ENCODE measurements at places on chromosomes 7 and 10.

GRCh38 chr10:17747883-17748550 is 4.0 kb upstream of the TMEM236 start:
- DNase-seq = no peak

DNA sequence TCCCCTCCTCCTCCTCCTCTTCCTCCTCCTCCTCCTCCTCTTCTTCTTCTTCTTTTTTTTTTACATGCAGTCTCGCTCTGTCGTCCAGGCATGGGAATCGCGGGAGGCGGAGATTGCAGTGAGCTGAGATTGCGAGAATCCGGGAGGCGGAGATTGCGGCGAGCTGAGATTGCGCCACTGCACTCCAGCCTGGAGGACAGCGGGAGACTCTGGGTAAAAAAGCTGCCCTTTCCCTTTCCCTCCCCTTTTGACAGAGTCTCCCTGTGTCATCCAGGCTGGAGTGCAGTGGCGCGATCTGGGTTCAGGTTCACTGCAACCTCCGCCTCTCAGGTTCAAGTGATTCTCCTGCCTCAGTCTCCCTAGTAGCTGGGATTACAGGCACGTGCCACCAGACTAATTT is 168.1 kb upstream of the MALRD1 start:
- no peak for DNase-seq

DNA sequence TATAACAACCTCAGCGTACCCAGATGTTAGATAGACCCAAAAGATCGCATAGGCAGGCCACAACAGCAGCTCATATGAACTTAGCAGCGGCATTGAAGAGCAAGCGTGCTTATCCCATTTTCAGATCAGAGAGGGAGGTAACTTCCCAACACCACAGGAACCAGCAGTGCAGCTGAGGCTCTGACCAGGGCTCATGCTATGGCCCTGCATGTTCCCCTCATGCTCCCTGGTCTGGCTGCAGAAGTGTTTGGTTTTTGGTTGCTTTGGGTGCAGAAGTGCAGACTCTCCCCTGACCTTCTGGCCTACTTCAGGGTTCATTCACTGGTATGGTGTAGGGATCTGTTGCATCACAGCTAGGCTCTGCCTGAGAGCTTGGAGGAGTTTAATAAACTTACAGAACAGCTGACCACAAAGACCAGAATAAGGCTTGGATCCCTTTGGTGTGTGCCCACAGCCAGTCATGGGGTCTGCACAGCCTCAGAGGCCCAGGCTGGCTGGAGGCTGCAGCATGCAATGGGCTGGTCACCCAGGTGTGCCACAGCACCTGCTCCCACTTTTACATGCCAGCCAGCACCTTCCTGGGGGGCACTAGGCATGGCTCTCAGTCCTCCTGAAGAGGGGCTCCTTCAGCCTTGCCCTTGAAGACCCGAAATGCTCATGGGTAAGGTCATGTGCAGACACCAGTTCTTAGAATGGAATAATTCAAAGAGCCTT is 9.1 kb upstream of the CXCL12 start:
- DNase-seq = no peak

DNA sequence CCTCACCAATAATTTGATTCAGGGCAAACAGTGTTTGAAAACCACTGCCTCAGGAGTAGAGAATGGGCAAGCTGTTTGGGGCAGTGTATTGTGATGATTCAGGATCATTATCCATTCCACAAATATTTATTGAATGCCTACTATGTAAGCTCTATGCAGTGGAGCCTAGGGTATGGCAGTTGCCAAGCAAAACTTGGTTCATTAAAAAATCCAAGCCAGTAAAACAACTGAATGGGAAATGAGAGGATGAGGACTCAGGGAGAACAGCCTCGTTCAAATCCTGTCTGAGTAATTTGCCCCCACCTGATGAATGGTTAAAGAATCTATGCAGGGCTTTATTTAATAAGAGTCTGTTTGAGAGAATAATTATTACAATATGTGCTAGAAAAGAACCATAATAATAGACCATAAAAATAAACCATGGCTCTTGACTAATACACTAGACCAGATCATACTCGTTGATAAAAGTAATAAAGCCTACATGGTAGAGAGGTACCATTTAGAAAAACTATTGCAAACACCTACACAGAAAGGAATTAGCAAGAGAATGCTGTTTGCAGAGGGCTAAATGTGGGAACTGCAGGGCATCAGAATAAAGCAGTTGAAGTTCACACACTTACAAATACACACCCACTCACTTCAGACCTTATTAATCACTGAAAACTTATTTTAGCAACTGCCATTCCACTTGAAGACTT is 71.7 kb downstream of the CREB5 start:
- DNase-seq = no peak

GRCh38 chr10:77710081-77710551 is 72.5 kb upstream of the KCNMA1 start:
- DNase-seq = peak; percentile 88

DNA sequence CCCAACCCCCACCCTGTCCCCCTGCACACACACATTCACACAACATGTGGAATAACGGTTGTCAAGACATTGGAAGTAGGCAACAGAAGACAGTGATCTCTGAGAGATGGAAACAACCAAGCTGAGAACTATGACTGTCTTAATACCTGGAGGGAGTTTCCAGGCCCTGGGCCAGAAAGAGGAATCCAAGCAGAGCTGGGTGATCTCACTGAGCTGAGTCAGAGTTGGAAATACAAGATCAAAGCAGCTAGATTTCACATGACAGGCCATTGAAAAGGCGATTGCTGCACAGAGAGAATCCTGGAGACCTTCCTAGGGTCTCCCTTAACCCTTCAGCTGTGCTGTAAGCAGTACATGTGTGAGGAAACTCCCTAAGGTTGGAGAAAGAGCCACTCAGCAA is 165.8 kb upstream of the PRSS1 start:
- DNase-seq = no peak

- no peak for DNase-seq
Measured at GRCh38 chr10:83542774-83543411, 596.4 kb upstream of the GHITM start.

GRCh38 chr7:157138101-157138423 is 664 bp upstream of the UBE3C start:
- DNase-seq = no peak

- DNase-seq = no peak
Measured at GRCh38 chr10:79176052-79176501, 107.3 kb downstream of the ZMIZ1 start.
